ENCODE measurements at places on chromosomes 2 and 18. TPM values are rescaled to one million over a fixed set of nuclear protein-coding genes. Genes with fewer than 3 reads are reported as not detected.

GRCh38 chr2:187134306-187134705, 285.3 kb upstream of the ZSWIM2 start:
- no peak for DNase-seq

The LYG2 gene
- not detected for total RNA-seq

The XIRP2 gene
- total RNA-seq, result 0.12 TPM

GRCh38 chr18:38961880-38962279, 1396.3 kb upstream of the CELF4 start:
- DNase-seq, result no peak

DNA sequence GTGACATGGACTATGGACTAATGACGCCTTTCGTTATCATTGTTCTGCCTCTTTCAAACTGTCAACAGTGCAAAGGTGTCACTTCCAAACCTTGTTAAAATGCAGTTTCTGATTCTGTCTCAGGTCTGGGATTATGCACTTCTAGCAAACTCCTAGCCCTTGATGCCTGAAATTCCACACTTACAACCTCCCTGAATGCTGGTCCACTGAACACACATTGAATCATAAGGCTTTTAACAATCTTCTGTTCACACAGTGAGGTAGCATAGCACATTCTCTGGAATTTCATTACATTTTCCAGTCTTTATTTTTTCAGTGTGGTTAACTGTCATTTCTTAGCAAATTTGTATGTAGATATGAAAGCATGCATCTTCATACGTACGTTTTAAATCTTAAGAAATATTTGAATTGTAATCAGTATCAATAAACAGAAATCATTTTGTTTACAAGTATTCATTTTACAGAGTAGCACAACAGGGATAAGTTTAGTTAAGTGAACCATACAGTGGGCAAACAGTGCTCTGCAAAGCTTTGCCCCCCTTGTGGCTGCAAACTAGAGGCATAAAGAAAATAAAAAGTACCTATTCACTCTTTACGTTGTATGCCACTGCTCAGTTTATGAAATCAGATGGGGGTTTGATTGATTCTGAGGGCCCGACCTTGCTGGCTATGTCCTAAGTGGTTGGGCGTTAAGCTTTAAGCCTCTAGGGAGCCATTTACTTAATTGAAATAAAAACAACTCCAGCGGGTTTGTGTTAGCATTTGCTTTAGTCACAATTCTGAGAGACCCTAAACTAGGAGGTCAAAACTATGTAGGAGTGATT, 250.8 kb downstream of the LRRTM1 start:
- no peak for DNase-seq

DNA sequence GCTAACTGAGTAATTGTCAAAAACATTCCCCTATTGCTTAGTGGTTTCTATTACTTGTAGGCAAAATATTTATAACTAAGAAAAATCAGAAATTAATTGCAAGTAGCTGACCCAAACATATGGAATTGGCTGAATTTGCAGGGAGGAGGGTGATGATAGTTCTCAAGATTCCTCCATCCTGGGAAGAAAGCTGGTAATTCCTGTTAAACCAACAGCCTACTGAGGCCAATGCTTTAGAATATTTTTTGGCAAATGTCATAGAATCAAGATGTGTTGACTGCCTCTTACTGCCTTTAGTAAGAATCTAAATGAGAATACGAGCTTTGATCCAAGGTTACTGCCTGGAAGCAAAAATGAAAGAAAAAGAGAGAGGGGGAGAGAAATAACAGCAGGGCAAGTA, 120.0 kb downstream of the COL6A3 start:
- DNase-seq, result no peak

The SERPINB5 gene
- not detected for total RNA-seq

DNA sequence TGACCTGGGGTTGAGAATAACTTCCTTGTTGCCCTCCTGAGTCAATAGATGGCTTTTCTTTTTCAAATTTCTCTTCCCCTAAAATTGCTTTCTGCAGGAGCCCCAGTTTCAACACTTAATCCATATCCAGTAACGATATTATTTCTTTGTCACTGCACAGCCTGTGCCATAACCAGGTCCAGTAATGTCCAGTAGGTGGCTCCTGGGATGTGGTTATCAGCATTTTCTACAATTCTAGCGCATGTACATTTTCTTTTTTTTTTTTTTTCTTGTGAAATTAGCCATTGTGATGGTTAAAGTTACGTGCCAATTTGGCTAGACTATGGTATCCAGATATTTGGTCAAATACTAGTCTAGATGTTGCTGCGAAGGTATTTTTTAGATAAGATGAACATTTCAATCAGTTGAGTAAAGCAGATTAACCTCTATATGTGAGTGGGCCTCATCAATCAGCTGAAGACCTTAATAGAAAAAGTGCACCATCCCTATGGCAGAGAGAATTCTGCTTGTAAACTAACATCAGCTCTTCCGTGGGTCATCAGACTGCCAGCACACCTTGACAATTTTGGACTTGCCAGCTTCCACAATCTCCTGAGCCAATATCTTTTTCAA, 72.9 kb upstream of the SCG2 start:
- DNase-seq, result no peak

DNA sequence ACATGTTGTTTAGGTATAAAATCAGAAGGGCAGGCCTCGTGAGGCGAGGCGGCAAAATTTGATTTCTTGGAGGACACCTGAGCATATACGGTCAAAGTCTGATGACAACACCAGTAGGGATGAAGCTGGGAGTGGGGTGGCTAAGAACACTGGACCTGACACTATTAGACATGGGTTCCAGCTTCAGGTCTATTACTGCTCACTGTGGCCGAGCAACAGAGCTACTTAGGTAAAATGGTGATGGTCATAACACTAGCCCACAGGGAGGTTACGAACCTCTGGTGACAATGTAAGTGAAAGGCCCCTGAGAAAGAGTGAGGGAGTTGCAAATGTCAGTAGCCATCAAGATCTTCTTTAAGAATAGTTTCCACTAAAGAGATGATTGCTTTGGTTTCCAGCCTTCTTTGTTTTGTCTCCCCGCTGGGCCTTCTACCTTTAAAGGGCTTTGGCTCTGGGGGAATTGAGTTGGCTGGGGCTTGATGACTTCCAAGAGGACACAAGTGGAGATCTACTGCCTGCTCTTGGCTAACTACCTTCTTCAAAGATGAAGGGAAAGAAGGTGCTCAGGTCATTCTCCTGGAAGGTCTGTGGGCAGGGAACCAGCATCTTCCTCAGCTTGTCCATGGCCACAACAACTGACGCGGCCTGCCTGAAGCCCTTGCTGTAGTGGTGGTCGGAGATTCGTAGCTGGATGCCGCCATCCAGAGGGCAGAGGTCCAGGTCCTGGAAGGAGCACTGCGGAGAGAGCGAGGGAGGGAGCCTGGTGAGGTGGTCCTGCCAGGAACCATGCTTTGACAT, 3.5 kb downstream of the IL1B start:
- no peak for DNase-seq

DNA sequence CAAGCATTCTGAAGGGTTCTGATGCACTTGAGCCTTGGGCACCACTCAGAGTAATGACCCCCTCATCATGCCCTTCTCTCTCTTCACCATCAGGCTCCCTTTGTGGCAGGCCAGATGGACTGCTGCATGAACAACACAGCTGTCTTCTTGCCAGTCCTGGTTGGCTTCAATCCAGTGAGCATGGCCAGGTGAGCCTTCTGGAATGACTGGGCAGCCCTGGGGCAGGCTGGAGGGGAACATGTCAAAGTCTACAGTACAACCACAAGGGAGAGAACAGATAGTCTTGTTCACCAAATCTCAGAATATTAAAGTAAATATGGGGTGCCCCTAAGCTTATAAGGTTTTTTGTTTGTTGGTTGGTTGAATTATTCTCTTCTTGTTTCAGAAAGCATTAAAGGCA, 4.4 kb downstream of the GCKR start:
- no peak for DNase-seq

- DNase-seq, result no peak
Observed at GRCh38 chr2:213175673-213176247, 24.3 kb upstream of the IKZF2 start.

DNA sequence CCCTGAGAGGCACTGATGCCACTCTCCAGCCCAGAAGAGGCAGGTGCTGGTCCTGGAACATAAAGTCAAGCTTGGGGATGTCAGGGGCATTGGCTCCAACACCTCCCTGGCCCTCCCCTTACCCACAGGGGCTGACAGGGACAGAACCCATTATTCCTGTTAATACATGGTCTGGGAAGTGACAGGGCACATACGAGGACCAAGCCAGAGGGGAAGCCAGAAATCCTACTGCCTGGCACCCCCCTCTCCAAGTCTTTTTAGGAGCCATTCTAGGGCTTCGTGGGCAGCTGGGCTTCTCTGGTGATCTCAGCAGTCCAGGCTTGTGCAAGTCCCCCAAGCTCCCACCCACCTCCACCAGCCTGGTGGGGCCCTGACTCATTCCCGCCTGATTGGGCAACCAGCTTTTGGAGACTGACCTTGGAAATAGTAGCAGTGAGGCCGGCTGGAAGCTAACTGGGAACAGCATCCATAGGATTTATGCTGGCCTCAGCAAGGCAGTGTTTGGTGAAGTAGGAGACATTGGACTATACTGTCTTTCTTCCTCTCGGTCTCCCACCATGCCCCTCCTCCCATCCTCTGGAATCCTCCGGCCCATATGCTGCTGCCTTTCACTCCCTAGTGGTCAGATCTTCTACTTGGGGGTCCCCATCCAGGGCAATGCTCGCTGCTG, 86.4 kb upstream of the HK2 start:
- DNase-seq, result no peak

The CRYBA2 gene
- total RNA-seq, result 30.1 TPM

The GPR75 gene
- total RNA-seq, result 3.9 TPM

DNA sequence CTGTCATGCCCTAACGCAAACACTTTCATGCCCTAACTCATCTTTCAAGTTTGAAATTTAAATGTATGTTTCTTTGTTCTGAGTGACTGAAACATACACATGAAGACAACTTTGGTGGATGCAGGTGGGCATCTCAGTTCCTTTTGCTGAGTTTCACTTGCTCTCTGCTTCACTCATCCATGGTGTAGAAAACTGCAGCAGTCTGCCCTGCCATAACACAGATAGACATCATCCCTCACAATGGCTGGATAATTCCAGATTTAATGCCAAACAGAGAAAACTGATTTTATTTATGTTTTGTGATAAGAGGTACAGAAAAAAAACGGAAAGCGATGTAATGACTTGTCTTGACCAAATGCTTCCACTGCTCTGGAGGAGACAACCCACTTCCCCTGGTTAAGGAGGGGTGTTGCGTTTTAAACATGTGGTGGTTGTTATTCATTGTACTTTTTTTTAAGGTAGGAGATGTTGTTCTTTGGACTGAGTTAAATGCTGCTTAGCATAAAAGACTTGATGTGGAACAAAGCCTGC, 70.4 kb downstream of the RHBDD1 start:
- DNase-seq, result no peak

DNA sequence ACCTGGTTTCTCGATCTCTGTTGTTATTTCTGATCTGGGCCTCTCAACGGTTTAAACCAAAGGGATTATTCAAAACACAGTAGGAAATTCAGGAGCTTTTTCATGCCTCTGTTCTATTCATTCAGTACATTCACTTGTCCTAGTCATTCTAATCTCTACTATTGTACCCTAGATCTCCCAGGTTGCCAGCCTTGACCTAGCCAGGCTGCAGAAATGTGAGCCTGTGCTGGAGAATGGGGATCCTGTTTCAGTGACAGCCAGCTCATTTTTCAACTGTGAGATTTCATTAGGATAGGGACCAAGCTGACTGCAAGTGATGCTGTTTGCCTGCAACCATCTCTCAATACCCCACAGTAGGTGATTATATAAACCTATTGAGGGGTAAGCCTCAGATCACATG, 186.2 kb downstream of the CMPK2 start:
- DNase-seq, result no peak

GRCh38 chr2:217838409-217838831, 164.4 kb downstream of the TNS1 start:
- DNase-seq, result no peak

GRCh38 chr2:44055229-44055628, 59.4 kb upstream of the LRPPRC start:
- no peak for DNase-seq

- DNase-seq, result no peak
Observed at GRCh38 chr2:39107724-39108273, 13.1 kb downstream of the SOS1 start.

The RAD51AP2 gene
- total RNA-seq, result 0.07 TPM

The HOXD1 gene
- total RNA-seq, result 0.16 TPM

- no peak for DNase-seq
Observed at GRCh38 chr2:86476092-86476491, 34.9 kb downstream of the KDM3A start.

GRCh38 chr2:20728114-20728758, 61.3 kb downstream of the GDF7 start:
- no peak for DNase-seq

The UGT1A10 gene
- total RNA-seq, result not detected

GRCh38 chr18:37385846-37386778, 179.5 kb downstream of the CELF4 start:
- no peak for DNase-seq

DNA sequence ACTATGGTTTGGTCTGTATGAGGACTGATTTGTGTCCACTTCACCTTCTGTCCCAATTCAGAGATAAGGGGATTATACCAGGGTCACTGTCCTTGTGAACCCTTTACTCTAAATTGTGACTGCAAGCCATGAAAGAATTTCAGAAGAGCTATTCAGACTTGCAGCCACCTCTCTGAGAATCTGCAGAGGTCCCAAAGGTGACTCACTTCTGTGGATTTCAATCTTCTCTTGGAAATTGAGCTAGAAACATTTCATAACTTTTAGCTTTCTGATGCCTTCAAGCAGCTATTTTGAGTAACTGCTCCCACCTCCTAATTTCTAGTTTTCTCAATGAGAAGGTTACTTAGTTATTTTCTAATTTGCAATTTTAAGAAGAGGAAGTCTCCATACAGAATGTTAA, 1242.4 kb upstream of the ACVR2A start:
- DNase-seq, result no peak

DNA sequence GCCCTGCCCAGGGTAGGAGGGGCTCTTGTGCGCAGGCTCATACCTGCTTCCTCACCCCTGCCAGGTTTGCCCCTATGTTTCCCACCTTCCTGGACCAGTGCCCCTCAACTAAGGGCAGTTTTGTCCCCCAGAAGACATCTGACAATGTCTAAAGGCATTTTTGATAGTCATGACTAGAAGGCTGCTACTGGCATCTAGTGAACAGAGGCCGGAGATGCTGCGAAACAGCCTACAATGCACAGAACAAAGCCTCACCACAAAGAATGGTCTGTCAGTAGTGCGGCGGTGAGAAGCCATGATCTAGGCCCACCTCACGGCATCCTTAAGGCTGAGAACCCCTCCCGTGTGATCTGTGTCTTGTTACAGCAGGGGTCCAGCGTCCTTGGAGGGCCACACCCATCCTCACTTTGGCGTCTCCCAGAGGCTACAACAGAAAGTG, 96.0 kb downstream of the TMEM17 start:
- no peak for DNase-seq

DNA sequence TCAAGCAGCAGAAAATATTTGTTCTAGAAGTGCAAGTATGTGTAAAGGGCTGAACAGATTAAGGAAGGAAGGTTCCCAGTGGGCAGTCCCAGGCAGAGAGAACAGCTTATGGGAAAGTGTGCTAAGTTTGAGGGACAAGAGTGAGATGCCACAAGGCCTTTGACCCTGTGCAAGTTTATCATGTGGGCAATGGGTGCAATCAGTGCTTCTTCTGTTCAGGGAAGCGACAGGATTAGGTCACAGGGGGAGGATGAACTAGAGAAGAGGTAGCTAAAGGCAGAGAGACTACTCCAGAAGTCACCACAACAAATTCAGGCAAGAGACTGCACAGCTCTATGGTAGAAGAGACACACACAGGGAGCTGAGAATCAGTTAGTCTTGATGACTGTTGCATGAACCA, 44.3 kb downstream of the LPIN2 start:
- DNase-seq, result no peak

All from progenitor cell of endocrine pancreas (in vitro differentiated cells).